ENCODE measurements at places on chromosomes 11 and 22. TPM values are rescaled to one million over a fixed set of nuclear protein-coding genes. Genes with fewer than 3 reads are reported as not detected.

The B3GAT1 gene
- 0.07 TPM for total RNA-seq

The TSPAN32 gene
- not detected for total RNA-seq

The LMO2 gene
- 0.31 TPM for total RNA-seq

The MYBPC3 gene
- 0.08 TPM for total RNA-seq

The CELSR1 gene
- total RNA-seq, result 27.8 TPM

The TEAD1 gene
- 60.0 TPM for total RNA-seq

The CNIH2 gene
- 2.9 TPM for total RNA-seq

The PVALB gene
- total RNA-seq, result not detected

The CLTCL1 gene
- 4.4 TPM for total RNA-seq

The SYTL2 gene
- 13.1 TPM for total RNA-seq

The PLAAT4 gene
- total RNA-seq, result 1.5 TPM

The NXPE4 gene
- not detected for total RNA-seq

The C1QTNF6 gene
- 8.6 TPM for total RNA-seq

The COX8A gene
- 974 TPM for total RNA-seq

The GAL3ST1 gene
- total RNA-seq, result 8.6 TPM

The P2RY2 gene
- total RNA-seq, result 7.5 TPM

The XBP1 gene
- 53.8 TPM for total RNA-seq

The RFPL3 gene
- total RNA-seq, result not detected

The CRYBA4 gene
- not detected for total RNA-seq

The JHY gene
- 3.5 TPM for total RNA-seq

The IL17REL gene
- total RNA-seq, result not detected

The TMEM151A gene
- 1.6 TPM for total RNA-seq

The DDI1 gene
- not detected for total RNA-seq

The ASRGL1 gene
- 15.0 TPM for total RNA-seq

The SCGB1C1 gene
- total RNA-seq, result not detected

The OR1S1 gene
- not detected for total RNA-seq

The MN1 gene
- total RNA-seq, result 2.9 TPM

The RIMBP3C gene
- 0.27 TPM for total RNA-seq

The OR5A1 gene
- not detected for total RNA-seq

The CRYAB gene
- total RNA-seq, result 7.1 TPM

The CREB3L1 gene
- 5.2 TPM for total RNA-seq

The B4GAT1 gene
- total RNA-seq, result 18.8 TPM

The NDUFV1 gene
- 150 TPM for total RNA-seq

The SYT8 gene
- not detected for total RNA-seq

The GPR83 gene
- total RNA-seq, result 0.22 TPM

The SLC22A9 gene
- not detected for total RNA-seq

The GGTLC3 gene
- not detected for total RNA-seq

The NCF4 gene
- not detected for total RNA-seq

The SVIP gene
- total RNA-seq, result 15.4 TPM

The MOGAT2 gene
- total RNA-seq, result not detected

All from A549 treated with RU486 at 1 μM for 4 hours (cell line).